Stimulated activated CD8-positive, alpha-beta memory T cell treated with anti-CD3 and anti-CD28 coated beads, Interleukin-7, amount 100 ng/mL, for 1 hour (primary cell): ENCODE measurements at places on chromosomes 7 and 10.

DNA sequence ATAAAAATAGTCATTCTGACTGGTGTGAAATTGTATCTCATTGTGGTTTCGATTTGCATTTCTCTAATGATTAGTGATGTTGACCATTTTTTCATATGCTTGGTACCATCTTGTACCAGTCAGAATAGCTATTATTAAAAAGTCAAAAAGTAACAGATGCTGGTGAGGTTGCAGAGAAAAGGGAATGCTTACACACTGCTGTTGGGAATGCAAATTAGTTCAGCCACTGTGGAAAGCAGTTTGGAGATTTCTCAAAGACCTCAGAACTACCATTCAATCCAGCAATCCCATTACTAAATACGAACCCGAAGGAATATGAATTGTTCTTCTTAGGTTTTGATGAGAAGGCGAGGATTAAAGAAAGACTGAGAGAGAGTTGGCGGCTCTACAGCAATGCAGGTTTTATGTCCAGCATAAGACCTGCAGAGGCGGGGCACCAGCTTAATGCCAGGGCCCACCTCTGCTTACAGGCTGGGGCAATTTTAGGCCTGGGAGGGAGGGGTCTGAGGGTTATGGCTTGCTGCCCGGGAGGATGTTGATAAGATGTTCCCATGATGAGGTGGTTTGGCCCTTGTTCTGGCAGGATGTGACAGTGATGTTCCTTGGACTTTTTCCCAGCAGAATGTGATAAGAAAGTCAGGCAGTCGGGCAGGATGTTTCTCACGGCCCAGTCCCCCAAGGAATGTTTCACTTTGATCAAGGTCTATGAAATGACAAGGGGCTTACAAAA lies 74.4 kb downstream of the MEST start:
- no peak for DNase-seq

- DNase-seq: no peak
Observed at GRCh38 chr7:8154272-8154671, 107.7 kb downstream of the ICA1 start.

DNA sequence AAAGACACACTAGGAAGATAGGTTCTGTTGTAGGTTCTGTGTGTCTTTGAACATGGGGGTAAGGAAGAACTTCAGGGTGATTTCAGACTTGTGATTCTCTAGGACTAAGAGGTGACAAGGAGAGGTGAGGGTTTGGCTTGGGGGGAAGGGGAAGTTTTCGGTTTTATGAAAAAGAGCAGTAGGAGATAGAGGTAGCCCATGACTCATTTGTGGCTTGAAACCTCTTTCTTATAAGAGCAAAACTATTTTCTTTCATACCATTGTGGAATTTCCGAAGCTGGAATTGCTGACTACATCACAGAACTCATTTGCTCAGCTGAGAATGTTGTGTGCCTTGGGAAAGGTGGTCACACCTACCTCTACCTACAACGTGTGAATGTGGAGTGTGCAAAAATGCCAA lies 39.6 kb upstream of the IKZF1 start:
- no peak for DNase-seq

DNA sequence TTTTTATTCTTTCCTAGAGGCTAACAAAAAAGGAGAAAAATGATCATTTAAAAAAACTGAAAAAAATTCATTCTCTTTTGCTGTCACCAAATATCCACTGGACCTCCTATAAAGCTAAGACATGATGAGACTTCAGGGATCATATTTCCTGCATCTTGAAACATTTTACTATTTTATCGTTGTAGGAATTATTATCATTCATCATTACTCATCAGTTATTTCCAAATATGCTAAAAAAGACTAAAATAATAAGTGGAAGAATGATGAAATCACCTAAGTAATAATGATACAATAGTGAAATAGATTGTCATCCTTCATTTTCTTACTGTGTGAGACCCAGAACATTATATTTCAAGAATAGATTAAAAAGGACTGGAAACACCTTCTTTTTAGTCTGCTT lies 28.3 kb downstream of the TAF3 start:
- no peak for DNase-seq

DNA sequence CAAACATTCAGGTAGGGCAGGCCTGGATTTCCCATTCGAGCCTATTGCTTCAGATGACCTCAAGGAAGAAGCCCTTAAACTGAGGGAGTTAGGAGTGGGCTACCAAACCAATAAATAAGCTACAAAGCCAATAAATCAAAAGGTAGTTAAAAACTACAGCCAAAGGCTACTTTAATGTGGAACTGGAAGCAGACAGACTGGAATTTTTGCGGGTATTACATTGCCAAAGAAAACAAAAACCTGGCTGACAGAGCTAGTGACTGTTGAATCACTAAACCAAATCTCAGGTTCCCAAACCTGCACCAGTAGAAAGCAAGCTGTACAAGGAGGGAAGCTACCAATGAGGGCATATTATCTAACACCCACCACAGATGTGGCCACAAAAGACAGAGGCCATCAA lies 315.6 kb downstream of the GRM8 start:
- no peak for DNase-seq

DNA sequence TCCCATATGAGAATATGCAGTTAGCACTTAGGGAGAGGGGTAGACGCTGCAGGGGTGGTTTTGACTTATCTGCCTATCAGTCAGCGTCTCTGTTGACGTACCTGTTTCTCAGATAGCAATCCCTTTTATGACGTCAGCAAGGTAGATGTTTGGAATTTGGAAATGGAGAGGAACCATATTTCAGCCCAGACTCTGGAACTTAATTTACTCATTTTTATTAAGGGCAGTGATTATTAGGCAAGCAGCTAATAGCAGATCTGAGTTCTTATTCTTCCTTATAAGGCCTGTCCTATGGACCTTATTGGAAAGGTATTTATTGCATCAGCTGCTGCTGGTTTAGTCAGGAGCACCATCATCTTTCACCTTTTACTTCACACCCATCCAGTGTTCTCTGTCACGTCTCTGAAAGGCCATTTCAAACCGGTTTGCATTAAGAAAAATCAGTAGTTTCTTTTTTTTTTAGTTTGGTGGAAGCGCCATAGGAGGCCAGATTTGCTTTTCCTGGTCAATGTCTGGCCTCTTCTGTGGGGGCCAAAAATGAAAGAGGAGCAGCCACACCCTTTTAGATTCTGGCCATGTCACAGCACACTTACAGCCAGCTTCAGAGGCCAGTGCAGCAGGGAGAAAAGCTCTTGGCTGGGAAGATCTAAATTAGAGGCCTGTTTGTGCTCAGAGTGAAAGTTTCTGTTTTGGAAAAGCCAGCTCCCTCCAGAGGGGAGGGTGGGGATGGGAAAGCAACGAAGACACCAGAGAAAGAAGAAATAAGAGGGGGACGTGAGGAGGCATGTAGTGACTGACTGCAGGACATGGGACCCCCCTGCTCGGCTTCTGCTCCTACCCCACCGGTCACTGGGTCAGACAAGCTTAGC lies 146.3 kb downstream of the TCF7L2 start:
- no peak for DNase-seq
